ENCODE measurements at places on chromosomes 4 and X.

GRCh38 chr4:76760193-76760592 is 137.8 kb downstream of the SOWAHB start:
- no peak for DNase-seq

- DNase-seq, result no peak
These were observed 389 bp upstream of the CCSER1 start for GRCh38 chr4:90126805-90127204.

- no peak for DNase-seq
These were observed 174.4 kb downstream of the RAB28 start for GRCh38 chr4:13309751-13310150.

DNA sequence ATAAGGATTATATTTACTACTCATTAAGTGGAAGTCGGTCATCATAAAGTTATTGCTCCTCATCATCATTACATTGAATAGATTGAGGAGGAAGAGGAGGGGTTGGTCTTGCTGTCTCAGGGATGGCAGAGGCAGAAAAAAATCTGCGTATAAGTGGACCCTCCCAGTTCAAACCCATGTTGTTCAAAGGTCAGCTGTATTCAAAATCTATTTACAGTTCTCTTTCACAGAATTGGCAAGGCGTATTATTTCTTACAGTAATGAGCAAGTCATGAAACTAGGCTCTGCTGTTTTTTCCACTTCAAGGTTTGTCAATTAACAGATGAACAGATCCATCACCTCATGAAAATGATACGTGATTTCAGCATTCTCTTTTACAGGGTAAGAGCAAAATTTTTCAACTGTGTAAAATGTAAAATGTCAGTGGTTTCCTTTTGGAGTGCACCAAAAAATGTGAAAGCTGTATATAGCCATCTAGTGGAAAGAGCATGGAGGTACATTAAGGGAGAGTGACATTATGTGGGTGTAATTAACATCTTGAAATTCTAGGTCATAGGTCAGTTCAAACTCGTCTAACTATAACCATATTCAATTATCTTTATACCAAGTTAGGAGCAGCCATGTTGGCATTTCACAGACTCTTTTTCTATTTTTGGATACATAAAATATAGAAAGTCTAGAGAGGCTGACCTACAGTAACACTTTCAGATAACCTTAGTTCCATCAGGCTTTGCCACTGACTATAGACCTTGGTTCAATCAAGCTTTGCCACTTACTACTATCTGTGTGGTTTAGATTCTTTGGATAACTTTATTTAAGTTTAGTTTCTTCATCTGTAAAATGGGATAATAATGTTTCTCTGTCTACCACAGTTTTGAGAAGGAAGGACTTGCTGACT is 30.1 kb downstream of the NEIL3 start:
- DNase-seq, result no peak

- no peak for DNase-seq
These were observed 99.0 kb downstream of the PHKA2 start for GRCh38 chrX:18884916-18885315.

DNA sequence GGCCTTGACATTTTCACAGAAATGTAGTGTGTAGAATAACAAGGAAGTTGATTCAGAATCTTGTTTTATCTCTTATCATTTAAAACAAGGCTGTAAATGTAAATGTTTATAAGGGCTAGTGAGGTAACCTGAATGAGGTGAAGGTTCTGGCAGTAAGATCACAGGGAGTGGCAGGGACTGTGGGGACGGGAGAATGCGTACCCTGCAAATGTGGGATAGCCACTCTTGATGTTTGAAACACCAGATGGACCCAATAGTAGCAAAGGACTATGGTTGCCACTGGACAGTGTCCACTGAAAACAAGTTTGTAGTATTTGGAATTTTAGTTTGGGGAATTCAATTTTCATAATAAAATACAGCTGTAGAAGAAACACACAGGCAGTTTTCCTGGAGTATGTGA is 155.3 kb downstream of the FHIP1A start:
- no peak for DNase-seq

DNA sequence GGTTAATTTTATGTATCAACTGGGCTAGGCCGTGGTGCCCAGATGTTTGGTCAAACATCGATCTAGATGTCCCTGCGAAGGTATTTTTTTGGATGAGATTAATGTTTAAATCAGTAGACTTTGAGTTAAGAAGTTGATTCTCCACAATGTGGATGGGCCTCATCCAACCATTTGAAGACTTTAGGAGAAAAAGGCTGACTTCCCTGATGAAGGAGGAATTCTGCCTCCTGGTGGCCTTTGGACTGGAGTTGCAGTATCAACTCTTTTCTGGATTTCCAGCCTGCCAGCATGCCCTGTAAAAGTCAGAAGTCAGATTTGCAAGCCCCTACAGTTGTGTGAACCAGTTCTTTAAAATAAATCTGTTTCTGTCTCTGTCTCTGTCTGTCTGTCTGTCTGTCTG is 91.4 kb downstream of the STK32B start:
- DNase-seq, result peak; percentile 43

GRCh38 chr4:188021548-188022249 is 26.1 kb downstream of the ZFP42 start:
- DNase-seq, result no peak

DNA sequence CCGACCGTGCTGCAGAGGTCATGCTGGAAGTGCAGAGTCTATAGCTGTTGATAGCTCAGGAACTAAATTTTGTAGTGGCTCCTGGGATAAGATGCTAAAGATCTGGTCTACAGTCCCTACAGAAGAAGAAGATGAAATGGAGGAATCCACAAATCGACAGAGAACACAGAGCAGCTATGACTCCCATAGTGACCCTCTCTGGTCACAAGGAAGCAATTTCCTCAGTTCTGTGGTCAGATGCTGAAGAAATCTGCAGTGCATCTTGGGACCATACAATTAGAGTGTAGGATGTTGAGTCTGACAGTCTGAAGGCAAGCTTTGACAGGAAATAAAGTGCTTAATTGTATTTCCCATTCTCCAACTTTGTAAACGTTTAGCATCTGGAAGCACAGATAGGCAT is 8.8 kb downstream of the MANBA start:
- no peak for DNase-seq

DNA sequence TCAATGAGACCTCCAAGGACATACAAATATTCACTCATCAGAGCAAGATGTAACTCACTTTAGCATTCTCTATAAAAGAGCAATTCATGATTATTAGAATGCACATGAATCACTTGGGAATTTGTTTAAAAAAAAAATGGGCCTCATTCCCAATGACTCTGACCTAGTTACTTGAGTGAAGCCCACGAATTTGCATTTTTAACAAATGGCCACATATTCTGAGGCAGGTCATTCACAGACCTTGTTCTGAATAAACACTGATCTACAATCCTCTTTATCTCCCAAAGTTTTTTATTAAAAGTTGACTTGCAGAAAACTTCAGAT is 255.1 kb upstream of the VEGFC start:
- DNase-seq, result no peak

DNA sequence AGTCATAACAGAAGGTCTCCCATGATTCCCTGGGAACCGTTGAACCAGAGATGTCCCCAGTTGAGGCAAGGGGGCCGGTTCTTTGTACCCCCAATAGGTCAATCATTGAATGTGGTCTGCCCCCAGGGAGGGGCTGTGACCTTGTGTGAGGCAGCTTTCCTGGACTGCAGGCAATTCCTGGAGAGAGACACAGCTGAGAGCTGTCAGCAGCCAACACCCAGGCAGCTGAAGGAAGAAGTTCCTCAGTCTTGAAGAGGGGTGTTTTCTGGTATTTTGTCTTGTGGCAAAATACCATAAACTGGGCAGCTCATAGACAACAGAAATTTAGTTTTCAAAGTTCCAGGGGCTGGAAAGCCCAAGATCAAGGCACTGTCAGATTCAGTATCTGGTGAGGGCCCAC is 185.7 kb upstream of the ATP6AP2 start:
- DNase-seq, result no peak

GRCh38 chr4:15021311-15021710 is 19.0 kb downstream of the CPEB2 start:
- DNase-seq, result no peak

- no peak for DNase-seq
These were observed 5.8 kb upstream of the TMEM31 start for GRCh38 chrX:103704863-103705262.

DNA sequence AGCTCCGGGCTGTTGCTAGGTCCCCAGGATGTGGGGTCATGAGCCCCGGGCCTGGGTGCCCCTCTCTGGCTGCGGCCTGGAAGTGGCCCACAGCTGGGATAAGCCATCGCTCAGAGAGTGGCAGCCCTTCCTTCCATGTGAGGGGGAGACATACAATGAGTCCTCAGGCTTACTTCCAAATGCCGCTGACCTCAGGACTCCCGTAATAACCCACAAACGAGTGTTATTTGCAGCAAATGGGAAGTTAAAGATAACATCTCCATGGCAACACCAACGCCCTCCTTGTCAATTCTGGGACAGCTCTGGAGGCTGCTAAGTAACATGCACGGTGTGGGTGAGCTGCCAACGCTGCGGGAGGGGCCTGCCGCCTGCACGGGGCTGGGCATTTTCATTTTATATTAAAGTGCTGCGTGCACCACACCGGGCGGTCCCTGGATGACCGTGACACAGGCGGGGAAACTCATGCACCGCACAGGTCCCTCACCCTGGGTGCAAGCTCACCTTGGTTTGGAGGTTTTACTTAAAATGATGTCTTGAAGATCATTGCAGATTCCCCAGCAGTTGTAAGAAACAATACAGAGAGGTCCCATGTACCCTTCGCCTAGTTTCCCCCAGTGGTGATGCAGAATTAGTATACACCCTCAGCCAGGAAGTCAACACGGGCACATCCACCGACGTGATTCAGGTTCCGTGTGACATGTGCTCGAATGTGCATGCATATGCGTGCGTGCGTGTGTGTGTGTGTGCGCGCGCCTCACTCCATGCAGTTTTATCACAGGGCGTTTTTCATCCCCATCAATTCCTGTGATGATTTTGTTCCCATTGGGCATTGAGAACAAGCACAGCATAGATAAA is 79.4 kb downstream of the ABLIM2 start:
- DNase-seq, result no peak
